ENCODE measurements at places on chromosomes 6 and 20.

DNA sequence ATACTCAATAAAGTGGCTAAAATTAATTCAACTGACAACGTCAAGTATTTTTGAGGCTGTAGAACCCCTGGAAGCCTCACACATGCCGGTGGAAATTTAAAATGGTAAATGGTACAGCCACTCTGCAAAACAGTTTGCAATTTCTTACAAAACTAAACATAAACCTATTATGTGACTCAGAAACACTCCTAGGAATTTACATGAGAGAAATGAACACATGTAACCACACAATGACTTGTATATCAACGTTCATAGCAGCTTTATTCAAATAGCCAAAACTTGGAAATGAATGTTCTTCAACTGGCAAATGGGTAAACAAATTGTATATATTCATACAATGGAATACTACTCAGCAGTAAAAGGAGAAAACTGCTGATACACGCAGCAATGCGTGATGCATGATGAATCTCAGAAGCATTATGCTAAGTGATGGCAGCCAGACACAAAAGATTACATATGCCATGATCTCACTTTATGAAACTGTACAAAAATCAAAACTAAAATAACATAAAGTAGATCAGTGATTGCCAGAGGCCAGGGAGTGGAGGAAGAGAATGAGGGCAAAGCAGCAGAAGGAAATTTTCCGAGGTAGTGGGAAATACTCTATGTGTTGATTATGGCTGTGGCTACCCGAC, 112.5 kb downstream of the FAM50B start:
- DNase-seq: no peak

GRCh38 chr6:12714022-12714421, 2.5 kb upstream of the PHACTR1 start:
- DNase-seq: no peak

GRCh38 chr6:148146717-148147462, 195.7 kb upstream of the SASH1 start:
- DNase-seq: no peak

GRCh38 chr6:111503660-111504059, 20.6 kb upstream of the REV3L start:
- DNase-seq: no peak

DNA sequence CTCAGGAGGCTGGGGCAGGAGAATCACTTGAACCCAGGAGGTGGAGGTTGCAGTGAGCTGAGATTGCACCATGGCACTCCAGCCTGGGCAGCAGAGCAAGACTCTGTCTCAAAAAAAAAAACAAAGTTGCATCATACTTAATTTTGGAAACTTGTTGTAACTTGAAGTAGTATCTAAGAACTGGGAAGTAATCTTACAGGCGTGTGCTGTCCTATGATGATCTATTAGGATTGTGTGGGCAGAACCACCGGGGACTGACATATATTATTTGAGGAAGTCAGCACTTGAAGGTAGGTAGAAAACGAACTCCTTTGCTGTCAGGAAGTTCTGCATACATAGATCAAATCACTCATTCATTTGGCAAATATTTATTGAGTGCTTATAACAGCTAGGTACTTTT, 188.5 kb downstream of the ZNF217 start:
- DNase-seq: no peak

GRCh38 chr20:51696304-51697071, 71.7 kb downstream of the ATP9A start:
- DNase-seq: no peak

Measured in right lung (tissue), 10 donors.